ENCODE measurements at places on chromosomes 16 and 17. TPM values are rescaled to one million over a fixed set of nuclear protein-coding genes. Genes with fewer than 3 reads are reported as not detected.

The FN3K gene
- total RNA-seq: 4.9 TPM

The SPECC1 gene
- 4.4 TPM for total RNA-seq

The ST6GALNAC1 gene
- 2.5 TPM for total RNA-seq

The ZNF469 gene
- total RNA-seq: 0.74 TPM

The MT3 gene
- not detected for total RNA-seq

The TSNAXIP1 gene
- total RNA-seq: 0.61 TPM

The KRTAP4-1 gene
- not detected for total RNA-seq

The ADAP2 gene
- total RNA-seq: 1.8 TPM

The WWOX gene
- total RNA-seq: 19.3 TPM

The WDR59 gene
- 67.2 TPM for total RNA-seq

The CCL2 gene
- total RNA-seq: not detected

The ADAM11 gene
- 0.16 TPM for total RNA-seq

The GPR179 gene
- not detected for total RNA-seq

The SMIM36 gene
- total RNA-seq: not detected

The LRRC46 gene
- 0.85 TPM for total RNA-seq

The OR2C1 gene
- not detected for total RNA-seq

The LGALS9C gene
- total RNA-seq: not detected

The SCGB1C2 gene
- not detected for total RNA-seq

The ABI3 gene
- 5.8 TPM for total RNA-seq

The HBZ gene
- total RNA-seq: not detected

The NPIPA2 gene
- 1.4 TPM for total RNA-seq

The GAS7 gene
- total RNA-seq: 1.8 TPM

The SLC5A11 gene
- 0.11 TPM for total RNA-seq

The SLC13A5 gene
- not detected for total RNA-seq

The SDR42E1 gene
- total RNA-seq: 4.5 TPM

The KRT27 gene
- not detected for total RNA-seq

The GNGT2 gene
- 2.4 TPM for total RNA-seq

The METTL22 gene
- total RNA-seq: 23.2 TPM

The HSPB9 gene
- not detected for total RNA-seq

The MT1G gene
- not detected for total RNA-seq

The TLCD1 gene
- 0.39 TPM for total RNA-seq

The ESRP2 gene
- not detected for total RNA-seq

The CES3 gene
- total RNA-seq: 1.3 TPM

The MYOCD gene
- not detected for total RNA-seq

The CD68 gene
- 0.95 TPM for total RNA-seq

The PRSS27 gene
- total RNA-seq: 0.44 TPM

The OR4D1 gene
- 0.70 TPM for total RNA-seq

The RNF135 gene
- 1.8 TPM for total RNA-seq

The WSCD1 gene
- not detected for total RNA-seq

The COL1A1 gene
- 11.4 TPM for total RNA-seq

The HS3ST2 gene
- total RNA-seq: not detected

The CD300LG gene
- not detected for total RNA-seq

The SDK2 gene
- 8.1 TPM for total RNA-seq

The MFSD6L gene
- 0.22 TPM for total RNA-seq

The LGALS3BP gene
- 41.0 TPM for total RNA-seq

The BCO1 gene
- not detected for total RNA-seq

The SYNGR3 gene
- total RNA-seq: 3.9 TPM

The GLP2R gene
- not detected for total RNA-seq

The PRSS8 gene
- total RNA-seq: not detected

The KRT35 gene
- not detected for total RNA-seq

The SOST gene
- not detected for total RNA-seq

The CRISPLD2 gene
- total RNA-seq: 2.0 TPM

The KCNH4 gene
- 0.25 TPM for total RNA-seq

The TBX2 gene
- total RNA-seq: 0.06 TPM

The LGALS9 gene
- total RNA-seq: 38.3 TPM
